ENCODE measurements at places on chromosomes 12 and 14.

DNA sequence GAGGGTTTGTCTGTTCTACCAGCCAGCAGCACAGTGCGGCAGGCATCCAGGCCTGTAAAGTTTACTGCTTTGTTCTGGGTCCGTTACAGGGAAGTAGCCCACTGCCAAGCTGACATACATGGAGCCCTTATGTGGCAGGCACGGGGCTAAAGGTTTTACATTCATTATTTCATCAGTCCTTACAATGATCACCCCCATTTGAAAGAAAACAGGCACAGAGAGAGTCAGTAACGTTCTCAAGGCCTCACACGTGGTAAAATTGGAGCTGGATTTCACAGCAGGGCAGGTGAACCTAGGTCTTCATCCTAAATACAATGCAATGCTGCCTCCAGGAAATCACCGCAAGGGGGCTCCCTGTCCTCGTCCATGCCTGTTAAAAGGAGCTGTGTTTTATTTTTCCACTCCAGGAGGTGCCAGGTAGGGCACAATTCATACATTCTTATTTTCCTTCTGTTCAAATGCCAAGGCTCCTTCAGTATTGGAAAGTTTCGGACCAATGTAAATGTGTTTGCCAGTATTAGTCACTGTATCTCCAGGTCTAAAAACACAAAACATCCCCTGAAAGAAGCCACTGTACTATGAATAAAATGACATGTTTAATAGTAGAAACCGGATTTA, 172.2 kb upstream of the GZMB start:
- no peak for DNase-seq

DNA sequence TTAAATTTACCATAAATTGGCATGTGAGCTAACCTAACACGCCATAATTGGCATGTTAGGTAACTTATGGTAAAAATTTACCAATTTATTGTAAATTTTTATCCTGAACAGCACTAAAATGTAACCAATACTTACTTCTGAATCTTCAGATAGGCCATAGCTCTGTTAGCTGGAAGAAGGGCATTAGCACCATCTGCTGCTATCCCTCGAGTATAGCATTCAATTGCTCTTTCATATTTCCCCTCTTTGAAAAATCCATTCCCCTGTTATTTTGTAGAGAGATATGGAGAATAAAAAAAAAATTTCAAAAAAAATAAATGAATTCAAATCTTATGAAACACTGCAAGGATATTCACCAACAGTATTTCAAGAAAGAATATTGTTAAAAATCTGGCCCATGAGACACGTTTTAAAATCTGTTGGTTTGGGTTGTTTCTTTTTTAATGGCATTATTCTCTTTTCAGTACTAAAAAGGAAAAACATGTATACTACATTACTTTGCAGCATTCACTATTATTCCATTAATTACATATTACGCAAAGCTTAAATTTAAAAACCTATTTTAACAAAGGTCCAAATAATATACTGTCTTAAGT, 19.1 kb downstream of the RPAP3 start:
- DNase-seq = no peak

- no peak for DNase-seq
Measured at GRCh38 chr12:75623631-75624154, 112.3 kb upstream of the KRR1 start.

DNA sequence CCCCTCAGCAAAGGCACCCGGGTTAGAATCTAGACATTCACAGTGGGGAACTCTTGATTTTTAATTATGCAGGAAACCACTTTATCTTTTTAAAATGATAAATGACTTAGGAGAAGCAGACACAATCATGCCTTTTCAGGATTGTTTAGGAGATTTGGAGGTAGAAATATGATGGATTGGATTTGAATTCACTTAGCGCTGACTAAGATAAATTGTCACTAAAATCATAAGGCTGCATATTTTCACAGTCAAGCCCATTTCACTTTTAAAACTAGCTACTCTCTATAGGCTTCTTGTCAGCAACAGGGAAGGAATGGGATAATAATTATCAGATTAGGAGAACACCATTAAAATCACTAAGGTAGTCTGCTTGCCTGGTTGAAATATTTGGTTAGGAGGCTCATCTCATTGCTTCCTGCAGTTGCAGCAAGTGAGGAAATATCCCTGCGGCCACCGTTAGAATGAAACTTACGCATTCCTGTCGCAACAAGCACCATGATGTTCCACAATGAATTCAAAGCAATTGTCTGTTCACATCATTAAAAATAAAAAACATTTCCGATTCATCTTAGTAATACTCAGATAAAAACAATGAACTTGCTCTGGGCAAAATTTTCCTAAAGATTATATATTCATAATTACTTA, 31.9 kb downstream of the DACT1 start:
- DNase-seq = no peak

- DNase-seq = no peak
Measured at GRCh38 chr12:53558631-53559030, 51.3 kb upstream of the NPFF start.

DNA sequence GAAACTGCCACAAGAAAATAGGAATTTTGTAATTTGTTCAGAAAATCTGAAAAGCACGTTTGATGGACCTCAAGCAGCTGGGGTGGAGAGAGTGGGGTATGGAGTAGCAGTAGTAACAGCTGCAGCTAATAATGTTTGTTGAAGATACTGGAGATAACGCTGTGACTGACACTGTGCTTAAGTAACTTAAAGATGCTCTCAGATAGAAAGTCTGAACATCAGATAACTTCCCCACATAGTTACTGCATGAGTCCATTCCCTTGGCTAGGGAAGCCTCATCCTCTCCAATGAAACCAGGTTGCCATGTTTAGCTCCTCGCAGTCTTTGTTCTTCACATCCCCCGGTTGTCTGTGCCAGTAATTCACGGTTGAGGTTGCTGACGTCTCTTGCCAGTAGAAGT, 24.9 kb downstream of the RMST start:
- no peak for DNase-seq

DNA sequence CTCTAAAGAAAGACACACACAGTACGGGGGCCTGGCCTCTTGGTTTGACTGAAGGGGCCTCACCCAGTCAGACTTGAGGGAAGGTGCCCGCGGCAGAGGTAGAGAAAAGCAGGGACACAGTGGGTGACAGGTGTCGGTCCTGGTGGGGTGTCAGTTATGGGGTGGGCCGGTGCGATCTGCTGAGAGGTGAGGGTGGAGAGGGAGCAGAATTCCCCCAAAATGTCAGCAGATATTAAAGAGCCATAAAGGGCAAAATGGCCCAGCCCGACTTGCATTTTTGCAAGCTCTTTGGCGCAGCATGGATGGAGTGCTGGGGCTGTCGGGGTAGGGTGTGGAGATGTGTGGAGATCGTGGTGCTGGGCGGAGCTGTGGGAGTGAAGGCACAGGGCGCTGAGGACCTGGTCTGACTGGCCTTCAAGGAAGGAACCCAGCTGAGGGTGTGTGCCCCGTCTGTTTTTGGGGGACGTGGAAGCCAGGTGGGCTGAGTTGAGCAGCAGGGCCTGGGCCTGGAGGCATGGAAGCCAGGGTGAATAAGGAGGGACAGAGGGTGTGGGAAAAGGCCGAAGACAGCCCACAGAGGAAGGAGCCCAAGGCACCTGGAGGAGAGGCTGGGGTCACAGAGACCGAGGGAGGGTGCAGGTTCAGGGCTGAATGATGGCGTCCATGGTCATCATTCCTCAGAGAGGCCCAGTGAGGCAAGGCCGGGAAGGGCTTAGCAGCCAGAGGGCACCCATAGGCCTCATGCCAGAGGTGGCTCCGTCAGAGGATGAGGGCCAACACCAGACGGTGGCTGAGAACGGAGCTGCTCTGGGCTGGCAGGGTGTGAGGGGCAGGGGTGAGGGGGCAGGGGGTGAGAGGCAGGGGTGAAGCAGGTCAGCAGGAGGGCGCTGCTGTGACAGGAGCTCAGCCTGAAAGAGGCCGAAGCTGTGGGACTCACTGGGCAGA, 48.2 kb upstream of the DYNC1H1 start:
- DNase-seq = no peak

- DNase-seq = no peak
Measured at GRCh38 chr12:26272851-26273250, 77.5 kb downstream of the SSPN start.

- no peak for DNase-seq
Measured at GRCh38 chr14:29548948-29549370, 378.7 kb downstream of the PRKD1 start.

GRCh38 chr12:97385121-97385520, 77.5 kb upstream of the RMST start:
- no peak for DNase-seq

DNA sequence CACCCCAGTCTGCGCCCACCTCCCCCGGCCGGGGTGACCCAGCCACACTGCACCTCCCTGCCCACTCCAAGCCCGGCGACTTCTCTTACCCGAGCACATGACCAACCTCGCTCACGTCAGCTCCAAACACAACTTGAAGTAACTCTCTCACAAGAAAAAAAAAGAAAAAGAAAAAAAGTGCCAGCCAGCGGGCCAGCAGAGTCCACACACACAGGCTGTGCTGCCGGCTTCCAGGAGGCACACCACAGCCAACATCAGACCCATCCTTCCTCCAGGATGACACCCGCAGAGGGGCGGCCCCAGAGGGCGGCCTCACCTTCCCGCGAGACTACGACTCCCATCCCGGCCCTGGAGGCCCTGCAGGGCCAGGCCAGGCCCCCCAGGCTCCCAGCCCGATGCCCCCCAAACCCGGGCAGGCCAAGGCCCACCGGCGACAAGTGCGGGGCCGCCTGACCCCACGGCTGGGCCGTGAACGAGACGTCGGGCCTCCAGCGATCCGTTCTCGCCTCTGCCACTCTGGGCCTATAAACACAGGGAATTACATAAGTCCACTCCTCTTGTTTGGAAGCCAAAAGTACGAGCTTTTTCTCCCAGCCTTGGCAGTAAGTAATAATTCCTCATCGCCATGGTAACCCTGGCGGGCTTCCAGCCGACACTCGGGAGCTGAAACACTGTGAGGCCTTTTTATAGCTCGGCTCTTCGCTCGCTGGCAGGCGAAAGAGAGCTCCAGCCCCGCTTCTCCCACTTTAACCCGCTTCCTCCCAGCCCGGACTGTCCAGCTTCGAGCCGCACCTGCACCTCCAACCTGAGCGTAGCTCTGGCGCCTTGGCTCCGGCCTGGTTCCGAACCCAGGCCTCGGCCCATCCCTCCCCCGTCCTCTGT, 49.1 kb downstream of the NCOR2 start:
- DNase-seq = no peak

GRCh38 chr14:55722054-55722453, 142.0 kb downstream of the KTN1 start:
- DNase-seq = no peak

GRCh38 chr14:29545714-29546113, 381.9 kb downstream of the PRKD1 start:
- DNase-seq = no peak

GRCh38 chr14:69879175-69880043, at the start of gene SMOC1:
Gene SMOC1, plus strand, starts transcription at chr14:69879416. Its CDS starts 263 bp downstream, at chr14:69879679.
- no peak for DNase-seq

- DNase-seq = no peak
Measured at GRCh38 chr14:52354242-52354641, 40.1 kb downstream of the PTGER2 start.

GRCh38 chr14:105055334-105055733, 9.9 kb downstream of the GPR132 start:
- DNase-seq = no peak

DNA sequence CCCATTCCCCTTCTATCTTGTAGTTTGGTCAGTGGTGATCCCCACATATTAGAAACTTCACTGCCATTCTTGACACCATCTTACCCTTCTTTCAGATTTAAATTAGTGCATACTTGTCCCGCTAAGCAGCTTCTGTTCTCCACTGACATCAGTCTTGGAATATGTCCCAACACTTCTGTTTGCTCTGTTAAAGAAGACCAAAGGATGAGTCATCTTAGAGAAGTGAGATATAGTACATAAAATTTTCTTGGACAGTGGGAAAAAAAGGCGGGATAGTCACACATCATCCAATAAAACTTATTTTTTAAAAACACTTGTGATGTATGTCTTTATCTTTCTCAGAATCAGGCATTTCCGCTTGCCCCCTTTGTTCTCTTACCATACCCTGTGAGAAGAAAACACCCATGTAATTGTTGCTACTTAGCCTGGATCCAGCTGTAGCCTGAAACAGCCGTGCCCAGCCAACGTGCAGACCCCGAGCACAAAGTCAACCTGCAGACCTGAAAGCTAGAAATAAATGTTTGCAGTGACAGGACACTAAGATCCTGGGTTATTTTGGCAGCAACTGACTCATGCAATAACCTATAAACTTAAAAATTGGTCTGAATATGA, 100.1 kb upstream of the PDE3A start:
- DNase-seq = no peak

- no peak for DNase-seq
Measured at GRCh38 chr14:103828315-103828967, 18.9 kb downstream of the PPP1R13B start.

DNA sequence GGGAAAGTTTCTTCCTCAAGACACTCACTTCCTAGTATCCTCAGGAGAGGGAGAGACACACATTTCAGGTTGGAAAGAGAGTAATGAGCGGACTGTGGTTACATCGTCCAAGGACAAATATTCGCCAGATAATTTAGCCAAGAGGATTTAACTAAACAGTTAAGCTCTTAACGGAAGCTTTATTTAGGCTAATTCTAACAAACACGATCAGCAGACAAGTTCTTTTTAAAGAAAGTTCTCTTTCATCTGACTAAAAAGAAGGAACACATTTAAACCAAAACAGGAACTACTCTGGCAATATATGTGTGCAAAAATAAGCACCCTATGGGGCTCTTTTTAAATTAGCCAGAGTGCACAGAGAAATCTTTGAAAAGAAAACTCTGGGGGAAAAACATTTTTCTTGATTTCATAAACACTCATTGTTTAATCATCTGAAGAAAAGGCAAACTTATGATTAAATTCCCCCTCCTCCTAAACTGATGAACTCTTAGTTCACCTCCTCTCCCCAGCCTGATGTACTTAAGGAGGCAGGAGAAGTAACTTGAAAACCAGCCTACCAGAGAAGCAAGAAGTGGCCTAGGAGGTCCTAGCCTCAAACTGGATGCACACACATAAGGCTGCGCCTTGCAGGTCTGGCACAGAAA, 13.3 kb upstream of the BTG1 start:
- DNase-seq = no peak

DNA sequence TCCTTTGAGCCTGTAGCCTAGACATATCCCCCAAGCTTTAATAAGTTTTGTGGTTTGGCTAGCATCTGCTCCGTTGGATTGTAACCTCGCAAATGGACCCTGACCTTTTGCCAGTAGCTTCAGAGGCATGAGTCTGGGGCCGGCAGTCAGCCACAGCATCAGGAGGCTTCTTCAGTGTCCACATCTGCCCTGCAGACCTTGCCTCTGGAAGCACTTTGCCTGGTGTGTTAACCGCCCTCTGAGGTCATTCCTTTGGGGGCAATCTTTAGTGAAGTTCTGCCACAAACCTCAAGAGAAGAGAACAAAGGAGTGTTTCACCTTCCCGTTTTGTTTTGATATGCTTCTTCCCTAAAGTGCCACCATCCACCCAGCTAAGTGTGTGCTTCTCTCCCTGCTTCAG, 71.4 kb downstream of the GNS start:
- no peak for DNase-seq
